Neuronal stem cell (in vitro differentiated cells): ENCODE measurements at places on chromosomes 5 and 9.

DNA sequence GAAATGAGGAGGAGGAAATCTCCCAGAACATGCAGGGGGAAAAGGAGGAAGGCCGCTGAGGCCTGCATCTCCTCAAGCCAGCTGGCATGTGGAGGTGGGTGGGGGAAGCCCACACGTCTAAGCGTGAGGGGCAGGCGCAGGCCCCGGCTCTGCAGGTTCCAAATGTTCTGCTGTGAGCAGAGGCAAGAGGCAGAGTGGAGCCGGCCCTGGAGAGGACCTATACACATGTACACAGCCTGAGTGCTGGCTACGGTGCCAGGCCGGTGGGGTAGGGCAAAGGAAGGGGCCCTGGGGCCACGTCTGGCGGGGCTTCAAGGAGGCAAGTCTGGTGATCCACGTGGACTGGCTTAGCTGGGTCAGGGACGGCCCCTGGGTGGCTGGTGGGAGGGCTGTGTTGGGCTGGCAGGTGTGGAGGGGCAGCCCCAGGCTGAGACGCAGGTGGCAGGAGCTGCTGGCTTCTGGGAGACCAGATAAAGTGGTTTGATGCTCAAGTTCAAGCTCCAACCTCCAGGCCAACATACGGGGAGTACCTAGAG is 26.4 kb downstream of the LPCAT1 start:
- DNase-seq: no peak

DNA sequence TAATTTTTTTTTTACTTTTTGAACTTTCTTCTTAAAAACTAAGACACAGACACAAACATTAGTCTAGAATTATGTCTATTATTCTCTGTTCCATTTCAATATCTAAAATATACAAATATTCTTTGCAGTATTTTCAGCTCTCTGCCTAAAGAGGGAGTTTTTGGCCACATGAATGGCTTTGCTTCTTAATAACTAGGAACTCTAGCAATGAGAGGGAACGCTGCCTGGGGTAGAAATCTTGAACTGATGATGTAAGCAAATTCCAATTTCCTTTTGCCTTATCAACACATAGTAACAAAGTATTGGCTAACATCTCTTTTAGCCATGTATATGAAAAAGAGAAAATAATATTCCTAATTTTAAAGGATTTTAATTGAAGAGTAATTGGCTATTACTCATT is 51.9 kb downstream of the SLC25A46 start:
- DNase-seq: no peak

GRCh38 chr9:99373912-99374311 is 151.8 kb downstream of the SEC61B start:
- no peak for DNase-seq

- DNase-seq: no peak
These were observed 21.7 kb downstream of the IGIP start for GRCh38 chr5:140147460-140147859.

GRCh38 chr9:101126556-101126955 is 98.0 kb downstream of the PLPPR1 start:
- DNase-seq: no peak

DNA sequence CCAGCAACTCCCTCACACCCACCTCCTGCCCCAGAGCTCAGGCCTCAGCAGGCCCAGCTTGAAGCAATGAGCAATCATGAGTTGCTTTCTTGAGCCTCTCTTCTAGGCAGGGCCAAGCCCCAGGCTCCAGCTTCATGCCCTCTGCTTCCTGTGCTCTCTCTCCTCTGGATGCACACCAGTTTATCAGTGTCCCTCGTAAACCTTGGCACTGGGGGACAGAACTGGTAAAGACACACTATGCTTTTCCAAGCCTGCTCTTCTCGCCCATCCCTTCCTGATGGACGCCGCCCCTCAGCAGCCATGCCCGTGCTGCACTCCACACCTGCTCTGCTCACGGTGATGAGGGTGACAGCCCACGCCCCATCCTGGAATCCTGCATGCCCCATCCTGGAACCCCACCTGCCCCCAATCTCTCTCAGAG is 49.4 kb upstream of the ORM1 start:
- no peak for DNase-seq

DNA sequence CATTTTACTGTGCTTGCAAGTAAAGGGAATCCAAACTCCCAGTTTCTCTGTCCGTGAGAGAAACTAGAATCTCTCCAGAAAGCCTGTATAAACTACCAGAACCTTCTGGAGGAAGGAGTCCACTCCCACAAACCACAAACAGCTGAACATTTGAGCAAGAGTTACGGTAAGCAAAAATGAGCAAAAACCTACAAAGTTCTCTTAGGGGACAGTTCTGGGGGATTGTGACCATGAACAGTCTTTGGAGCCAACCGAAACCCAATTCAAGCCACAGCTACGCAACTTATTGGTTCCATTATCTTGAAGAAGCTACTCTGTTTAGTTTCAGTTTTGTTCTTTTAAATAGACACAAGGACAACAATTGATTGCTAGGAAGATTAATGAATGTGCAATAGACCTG is 330.6 kb downstream of the ASTN2 start:
- no peak for DNase-seq

- DNase-seq: no peak
These were observed 15.5 kb upstream of the CTNNA1 start for GRCh38 chr5:138737494-138738265.

DNA sequence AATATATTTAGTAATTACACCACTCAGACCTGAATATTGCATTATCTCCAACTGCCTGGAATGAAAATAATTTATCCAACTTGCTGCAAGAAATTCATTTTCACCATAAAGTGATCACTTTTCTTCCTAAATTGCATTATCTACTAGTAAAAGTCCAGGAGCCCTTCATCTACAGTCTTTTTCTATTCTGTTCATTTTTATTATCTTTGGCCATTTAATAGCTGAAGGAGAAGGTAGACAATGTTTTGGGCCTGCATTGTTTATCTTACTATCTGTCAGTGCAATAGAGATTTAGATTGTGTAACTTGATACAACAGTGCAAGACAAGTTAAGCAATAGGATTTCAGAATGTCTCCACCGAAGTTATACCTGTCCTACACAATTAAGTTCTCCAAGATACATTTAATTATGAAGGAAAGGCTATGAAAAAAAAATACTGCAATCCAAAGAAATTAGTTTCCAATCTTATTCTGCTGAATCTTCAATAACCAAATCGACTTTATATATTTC is 1339.7 kb upstream of the CDH6 start:
- no peak for DNase-seq

- DNase-seq: no peak
These were observed 11.4 kb downstream of the HAND1 start for GRCh38 chr5:154466671-154467070.

GRCh38 chr9:76725011-76725546 is 39.2 kb upstream of the PCA3 start:
- no peak for DNase-seq

GRCh38 chr9:127910613-127911205 is 6.1 kb downstream of the ST6GALNAC4 start:
- no peak for DNase-seq

- peak; percentile 15 for DNase-seq
These were observed 35.6 kb downstream of the PTCD2 start for GRCh38 chr5:72355706-72356299.

DNA sequence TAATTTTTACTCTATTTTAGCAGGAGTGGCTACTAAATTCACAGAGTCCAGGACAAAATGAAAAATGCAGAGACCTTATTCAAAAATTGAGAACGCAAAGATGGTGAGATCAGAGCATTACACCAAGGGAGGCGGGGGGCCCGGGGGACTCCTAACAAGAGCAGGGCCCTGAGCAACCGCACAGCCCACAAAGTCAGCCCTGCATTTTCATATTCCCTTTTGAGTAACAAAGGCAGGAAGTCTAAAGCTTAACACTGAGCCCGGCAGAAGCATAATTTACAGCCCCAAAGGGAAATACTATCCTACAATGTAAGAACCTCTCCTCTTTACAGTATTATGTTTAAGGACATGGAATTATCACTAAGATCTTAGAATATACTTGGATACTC is 69.4 kb downstream of the TLE1 start:
- no peak for DNase-seq

- no peak for DNase-seq
These were observed 21.4 kb upstream of the PRR16 start for GRCh38 chr5:120442694-120443093.

DNA sequence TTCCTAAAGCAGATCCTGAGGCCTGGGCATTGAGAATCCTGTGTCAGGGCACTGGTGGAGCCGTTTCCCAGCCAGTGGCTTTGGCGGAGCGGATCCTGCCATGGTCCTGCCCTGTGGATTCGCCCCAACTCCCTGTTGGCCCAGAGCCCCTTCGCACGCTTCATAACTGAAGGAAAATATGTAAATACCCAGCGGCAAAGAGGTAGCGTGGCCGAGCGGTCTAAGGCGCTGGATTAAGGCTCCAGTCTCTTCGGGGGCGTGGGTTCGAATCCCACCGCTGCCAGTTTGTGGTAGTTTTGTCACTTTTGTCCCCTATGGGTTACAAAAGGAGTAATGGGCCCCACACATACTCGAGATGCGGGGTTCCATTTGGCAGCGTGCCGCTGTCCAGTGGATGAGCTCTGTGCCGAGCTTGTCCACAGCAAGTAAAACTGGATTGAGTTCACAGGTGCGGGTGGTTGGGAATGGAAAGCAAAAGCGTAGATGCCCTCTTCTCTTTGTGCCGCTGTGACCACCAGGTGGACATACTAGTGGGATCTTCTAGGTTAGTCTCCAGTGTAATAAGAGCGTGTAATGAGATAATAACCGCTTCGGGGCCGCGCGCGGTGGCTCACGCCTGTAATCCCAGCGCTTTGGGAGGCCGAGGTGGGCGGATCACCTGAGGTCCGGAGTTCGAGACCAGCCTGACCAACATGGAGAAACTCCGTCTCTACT is 17.3 kb downstream of the TRIM7 start:
- DNase-seq: peak; percentile 84

- no peak for DNase-seq
These were observed 220.0 kb downstream of the GABBR2 start for GRCh38 chr9:98488571-98489312.

- DNase-seq: no peak
These were observed 67.2 kb downstream of the MVB12B start for GRCh38 chr9:126393876-126394275.

DNA sequence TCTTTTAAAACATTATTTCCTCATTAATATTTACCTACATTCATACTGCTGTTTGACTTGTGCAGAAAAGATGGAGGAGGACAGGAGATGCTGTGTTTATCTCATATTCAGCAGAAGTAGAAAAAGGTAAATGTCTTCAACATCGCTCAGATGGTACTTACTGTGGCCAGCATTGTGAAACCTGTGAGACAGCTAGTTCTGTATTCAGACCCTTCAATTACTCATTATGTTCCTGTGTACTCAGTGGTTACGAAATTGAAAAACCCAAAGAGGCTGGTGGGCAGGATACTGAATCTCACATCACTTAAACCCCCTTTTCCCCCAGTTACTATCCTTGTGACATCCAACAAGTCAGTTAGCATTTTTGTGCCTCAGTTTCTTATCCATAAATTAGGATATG is 216.0 kb downstream of the KDM4C start:
- DNase-seq: no peak

DNA sequence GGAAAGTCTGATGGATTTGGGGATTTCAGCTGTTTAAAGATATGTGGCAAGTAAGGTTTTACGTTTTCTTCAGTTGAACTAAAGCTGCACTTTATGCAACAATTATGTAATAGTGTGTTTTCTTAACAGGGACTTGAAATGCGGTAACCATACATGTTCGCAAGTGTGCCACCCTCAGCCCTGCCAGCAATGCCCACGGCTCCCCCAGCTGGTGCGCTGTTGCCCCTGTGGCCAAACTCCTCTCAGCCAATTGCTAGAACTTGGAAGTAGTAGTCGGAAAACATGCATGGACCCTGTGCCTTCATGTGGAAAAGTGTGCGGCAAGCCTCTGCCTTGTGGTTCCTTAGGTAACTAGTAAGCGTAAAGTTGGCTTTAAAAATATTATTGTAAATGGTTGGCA is 28.5 kb downstream of the NFX1 start:
- no peak for DNase-seq

- peak; percentile 11 for DNase-seq
These were observed 110.5 kb downstream of the ADAMTS12 start for GRCh38 chr5:33781286-33781685.

GRCh38 chr5:171908638-171909037 is 97.8 kb downstream of the FBXW11 start:
- DNase-seq: no peak

GRCh38 chr9:6230037-6230780 is 14.6 kb downstream of the IL33 start:
- no peak for DNase-seq

DNA sequence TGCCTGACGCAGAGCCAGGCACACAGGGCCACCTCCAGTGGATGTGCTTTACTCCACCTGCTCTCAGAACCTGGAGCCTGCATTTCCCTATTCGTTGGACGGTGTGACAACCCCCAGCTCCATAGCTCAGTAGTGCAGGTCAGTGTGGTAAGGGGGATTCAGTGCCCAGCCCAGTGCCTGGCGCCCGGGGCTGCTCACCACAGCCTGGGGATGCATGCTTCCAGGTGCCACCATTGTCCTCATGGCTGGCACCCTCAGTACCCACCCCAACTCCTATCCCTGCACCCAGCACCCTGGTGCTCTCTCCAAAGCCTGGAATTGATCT is 32.8 kb upstream of the ADAMTS2 start:
- no peak for DNase-seq

DNA sequence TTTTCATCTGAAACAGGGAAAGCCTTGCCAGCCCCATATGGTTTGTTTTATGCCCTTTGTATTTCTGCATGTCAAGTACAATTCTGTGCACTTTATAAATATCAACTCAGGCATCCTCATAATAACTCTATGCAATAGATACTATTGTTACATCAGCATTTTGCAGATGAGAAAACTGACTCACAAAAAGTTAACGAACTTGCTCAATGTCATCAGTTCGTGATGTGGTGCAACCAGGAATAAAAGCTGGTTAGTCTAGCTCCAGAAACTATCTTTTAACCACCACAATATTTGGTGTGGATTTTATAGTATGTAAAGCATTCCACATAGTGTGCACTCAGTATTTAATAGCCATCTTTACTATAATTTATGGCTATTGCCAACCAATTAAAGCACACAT is 134.9 kb downstream of the MRPS30 start:
- no peak for DNase-seq

GRCh38 chr5:172096207-172096940 is 89.9 kb upstream of the FBXW11 start:
- no peak for DNase-seq

- peak; percentile 80 for DNase-seq
These were observed 94.4 kb upstream of the IFNE start for GRCh38 chr9:21576331-21577189.

DNA sequence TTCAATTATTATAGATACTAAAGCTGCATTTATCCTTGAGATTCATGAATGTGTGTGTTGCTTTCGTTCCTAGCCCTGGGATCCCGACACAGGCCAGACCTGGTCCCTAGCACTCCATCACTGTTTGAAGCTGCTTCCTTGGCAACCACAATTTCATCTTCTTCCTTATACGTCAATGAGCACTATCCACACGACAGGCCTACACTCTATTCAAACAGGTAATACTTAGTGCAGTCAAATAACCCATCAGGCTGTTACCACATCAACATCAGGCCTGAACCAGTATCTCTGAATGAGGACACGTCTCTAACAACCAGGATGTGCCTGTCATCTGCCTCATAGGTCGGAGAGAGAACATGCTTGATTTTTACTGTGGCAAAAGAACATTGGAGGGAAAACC is 73.3 kb downstream of the PRKACG start:
- no peak for DNase-seq

GRCh38 chr9:98974994-98975712 is 31.4 kb downstream of the COL15A1 start:
- peak; percentile 74 for DNase-seq

GRCh38 chr5:19044931-19045695 is 942.9 kb downstream of the CDH18 start:
- no peak for DNase-seq
